ENCODE measurements at places on chromosomes 2 and 18.
A peak's percentile ranks its signal among the peaks of the same experiment; 100 is the strongest.

DNA sequence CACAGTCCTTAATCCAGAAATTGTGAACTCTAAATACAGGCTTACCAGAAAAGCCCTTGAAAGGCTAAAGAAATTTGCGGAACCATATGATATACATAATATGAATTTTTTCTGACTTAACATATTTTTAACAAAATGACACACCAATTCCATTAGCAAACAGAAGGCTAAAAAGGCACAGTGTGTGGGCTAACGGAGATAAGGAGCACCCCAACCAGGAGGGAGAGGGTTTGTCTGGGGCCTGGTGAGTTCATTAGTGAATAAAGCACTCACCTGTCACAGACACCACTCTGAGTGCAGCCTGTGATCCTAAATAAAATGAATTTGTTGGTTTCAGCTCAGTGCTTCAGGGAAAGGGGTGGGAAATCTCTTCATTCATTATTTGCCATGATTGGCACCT lies 2.7 kb upstream of the FECH start:
- DNase-seq, result no peak

GRCh38 chr2:46302005-46302695 lies 4.9 kb downstream of the EPAS1 start:
- DNase-seq, result no peak

- no peak for DNase-seq
These were observed 8.2 kb downstream of the SMARCAL1 start for GRCh38 chr2:216420367-216421101.

DNA sequence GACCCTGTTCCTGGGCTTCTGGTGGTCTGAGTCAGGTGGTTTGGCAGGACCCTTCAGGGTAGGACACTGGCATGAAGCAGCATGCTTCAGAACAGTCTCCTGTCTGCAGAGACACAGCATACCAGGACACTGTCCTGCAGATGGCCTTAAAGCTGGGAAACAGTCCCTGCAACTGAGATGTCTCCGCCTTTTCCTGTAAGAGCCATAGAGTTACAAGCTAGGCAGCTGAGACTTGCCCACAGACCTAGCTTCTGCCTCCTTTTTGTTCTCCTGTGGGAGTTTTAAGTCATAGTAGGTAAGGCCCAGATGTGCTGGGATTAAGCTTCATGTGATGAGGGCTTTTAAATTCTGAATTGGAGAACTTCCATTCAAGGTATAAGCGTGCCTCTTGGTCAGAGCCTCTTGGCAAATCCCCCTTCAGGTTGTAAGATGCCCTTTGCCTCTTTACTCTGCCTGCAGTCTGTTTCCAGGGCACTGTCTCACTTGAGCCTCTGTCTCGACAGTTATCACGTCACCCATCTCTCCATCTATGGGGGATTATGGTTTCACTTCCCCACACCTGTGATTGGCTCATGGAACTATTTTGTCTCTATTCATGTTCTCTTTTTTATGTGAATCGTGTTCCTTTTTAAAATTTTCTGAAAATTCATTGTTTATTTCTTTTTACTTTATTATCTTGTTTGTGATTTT lies 51.8 kb downstream of the COA5 start:
- DNase-seq, result no peak

DNA sequence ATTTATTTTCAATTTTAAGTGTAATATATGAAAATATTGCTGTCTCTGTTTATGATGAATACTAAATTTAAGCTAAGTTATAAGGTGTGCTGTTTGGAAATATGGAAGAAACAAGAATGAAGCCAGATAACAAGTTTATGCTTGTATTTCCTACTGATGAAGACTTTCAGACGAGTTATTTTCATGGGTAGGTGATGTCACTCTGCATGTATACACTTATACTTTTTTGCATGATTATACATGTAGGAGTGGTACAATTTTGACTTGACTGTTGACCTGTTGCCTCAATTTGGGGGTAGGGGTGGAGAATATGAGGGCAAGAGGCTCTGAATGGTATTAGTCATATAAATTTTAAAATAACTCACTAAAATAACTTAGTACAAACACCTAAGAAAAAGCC lies 133.7 kb downstream of the HAUS1 start:
- no peak for DNase-seq

GRCh38 chr2:128778843-128779242 lies 460.2 kb upstream of the HS6ST1 start:
- no peak for DNase-seq

GRCh38 chr2:63378589-63378988 lies 209.7 kb downstream of the WDPCP start:
- DNase-seq, result peak; percentile 9

GRCh38 chr2:3189076-3189591 lies 188.5 kb downstream of the EIPR1 start:
- DNase-seq, result no peak

GRCh38 chr2:171531291-171531690 lies 9.0 kb downstream of the CYBRD1 start:
- no peak for DNase-seq

- no peak for DNase-seq
These were observed 57.7 kb upstream of the ATG16L1 start for GRCh38 chr2:233193738-233194137.

DNA sequence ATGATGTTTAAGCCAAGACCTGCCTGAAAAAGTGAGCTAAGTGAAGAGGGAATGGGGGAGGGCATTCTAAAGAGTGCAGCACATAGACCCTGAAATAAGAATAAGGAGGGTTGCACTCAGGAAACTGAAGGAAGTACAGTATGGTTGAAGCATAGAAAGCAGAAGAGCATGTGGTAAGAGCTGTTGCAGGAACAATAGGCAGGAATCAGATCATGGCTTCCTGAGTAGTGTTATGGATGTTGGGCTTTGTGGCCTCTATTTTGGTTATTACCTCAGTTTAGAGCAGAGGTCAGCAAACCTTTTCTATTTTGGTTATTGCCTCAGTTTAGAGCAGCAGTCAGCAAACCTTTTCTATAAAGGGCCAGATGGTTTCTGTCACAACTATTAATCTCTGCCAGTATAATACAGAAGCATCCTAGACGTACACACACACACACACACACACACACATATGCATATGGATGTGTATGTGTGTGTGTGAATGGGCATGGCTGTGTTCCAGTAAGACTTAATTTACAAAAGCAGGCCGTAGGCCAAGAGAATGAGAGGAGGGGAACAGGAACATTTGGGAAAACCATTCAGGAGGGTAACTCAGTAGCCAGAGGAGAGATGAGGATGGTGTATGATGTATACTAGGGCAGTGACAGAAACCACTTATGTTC lies 91.1 kb upstream of the MYO3B start:
- no peak for DNase-seq

DNA sequence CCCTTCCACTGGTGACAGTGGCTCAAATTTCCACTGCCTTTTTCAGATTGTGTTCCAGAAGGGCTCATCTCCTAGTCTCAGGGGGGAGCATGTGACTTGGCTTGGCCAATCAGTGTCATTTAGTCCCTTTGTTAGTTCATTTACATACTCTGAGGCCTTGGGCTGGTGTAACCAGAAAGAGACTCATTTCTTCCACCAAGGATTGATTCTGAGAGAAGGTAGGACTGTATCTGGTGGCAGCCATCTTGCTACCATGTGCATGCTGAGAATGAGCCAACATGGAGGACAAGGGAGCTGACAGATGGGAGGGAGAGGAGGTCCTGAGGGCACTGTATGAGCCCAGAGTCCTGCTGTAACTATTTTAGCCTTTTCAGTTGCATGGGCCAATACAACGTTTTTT lies 191.7 kb downstream of the THSD7B start:
- DNase-seq, result no peak

DNA sequence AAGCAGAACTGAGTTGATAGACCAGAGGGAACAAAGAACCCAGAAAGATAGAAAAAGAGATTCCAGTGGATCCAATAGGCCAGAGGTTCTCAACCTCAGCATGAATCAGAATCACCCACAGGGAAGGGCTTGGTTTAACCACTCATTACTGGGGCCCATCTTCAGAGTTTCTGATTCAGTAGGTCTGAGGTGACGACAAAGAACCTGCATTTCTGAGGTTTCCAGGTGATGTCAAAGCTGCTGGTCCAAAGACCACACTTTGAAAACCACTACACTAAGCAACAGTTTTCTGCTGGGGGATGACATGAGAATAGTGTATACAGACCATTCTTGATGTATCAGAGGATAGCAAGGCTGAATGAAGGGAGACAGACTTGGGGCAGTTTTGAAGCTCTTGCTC lies 296.9 kb upstream of the STON1 start:
- DNase-seq, result peak; percentile 45

DNA sequence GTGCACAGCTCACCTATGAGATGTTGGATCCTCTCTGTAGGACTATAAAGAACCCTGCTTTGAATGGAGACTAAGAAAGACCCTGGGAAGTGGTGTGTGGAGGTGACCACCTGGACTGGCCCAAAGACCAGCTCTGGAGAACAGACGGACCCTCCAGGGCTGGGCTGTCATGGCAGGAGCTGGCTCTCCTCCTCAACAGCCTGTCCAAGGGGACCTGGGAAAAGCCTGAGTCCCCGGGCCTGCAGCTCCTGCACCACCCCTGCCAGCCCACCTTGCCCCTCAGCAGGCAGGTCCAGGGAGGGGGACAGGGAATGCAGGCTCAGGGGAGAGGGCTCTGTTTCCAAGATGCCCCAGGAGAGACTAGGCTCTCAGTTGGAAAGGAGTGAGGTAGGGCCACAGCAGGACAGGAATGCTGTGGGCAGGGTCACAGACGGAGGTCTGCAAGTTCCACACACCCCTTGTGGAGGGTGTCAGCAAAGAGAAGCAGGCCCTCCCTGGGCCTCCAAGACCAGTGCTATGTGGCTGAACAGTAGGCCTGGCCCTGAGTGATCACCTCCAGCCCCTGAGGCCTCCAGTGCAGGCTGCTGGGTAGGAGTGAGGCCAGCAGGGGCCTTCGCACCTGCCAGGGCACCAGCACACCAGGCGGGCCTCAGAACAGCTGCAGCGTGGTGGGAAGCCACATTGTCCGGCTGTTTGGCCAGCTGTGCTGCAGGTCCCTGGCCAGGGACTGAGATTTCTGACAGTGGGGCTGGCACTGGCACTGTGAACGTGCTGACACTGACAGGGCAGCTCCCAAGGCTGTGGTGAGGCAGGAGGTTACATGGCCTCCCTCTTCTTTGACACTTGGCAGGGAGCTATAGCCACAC lies 86.4 kb upstream of the OTOS start:
- DNase-seq, result no peak

DNA sequence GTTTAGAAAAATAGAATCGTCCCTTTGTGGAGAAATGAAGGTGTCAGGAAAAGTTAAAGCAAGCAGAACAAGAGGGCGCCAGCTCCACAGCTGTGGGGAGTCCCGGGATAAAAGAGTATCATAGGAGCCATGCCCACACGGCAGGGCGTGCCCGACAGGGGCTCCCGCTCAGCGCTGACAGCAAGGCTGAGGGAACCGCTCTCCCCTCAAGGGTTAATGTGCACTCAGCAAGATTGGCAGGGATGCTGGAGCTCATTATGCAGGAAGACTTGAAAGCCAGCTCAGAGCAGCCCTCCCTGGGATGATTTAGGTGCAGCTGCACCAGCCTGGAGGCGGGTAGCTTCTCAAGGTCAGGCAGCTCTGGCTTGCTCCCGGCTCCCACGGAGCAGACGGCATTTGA lies 500.2 kb downstream of the EIPR1 start:
- no peak for DNase-seq

- DNase-seq, result peak; percentile 89
These were observed 4.7 kb downstream of the ANKRD62 start for GRCh38 chr18:12098374-12098773.

GRCh38 chr2:12442476-12442847 lies 274.3 kb upstream of the TRIB2 start:
- DNase-seq, result peak; percentile 14

DNA sequence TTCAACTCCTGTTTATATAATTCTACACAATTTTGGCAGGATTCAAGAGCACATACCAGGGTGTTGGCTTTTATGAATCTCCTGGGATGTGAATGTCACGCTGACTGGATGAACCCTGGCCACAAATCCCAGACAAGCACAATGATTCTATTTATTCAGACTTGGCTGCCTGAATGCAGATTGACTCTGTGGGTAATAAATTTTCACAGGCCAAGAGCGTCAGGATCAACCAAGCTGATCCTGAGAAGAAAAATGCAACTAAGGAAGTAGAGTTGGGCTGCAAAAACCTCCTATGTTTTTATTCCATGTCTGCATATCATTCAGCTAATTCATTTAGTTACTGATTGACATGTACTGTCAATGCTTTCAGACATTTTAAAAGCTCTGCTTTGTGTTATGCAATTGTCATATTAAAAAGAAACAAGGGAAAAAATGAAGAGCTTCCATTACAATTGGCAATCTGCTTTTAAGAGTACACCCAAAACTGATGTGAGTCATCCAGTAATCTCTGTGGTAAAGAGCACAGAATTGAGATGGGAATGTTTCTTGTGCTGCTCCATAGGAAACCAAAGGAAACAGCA lies 173.0 kb upstream of the REV1 start:
- DNase-seq, result no peak

GRCh38 chr2:120539424-120539936 lies 193.5 kb downstream of the INHBB start:
- no peak for DNase-seq

- no peak for DNase-seq
These were observed 129.5 kb upstream of the ID2 start for GRCh38 chr2:8552293-8552801.

DNA sequence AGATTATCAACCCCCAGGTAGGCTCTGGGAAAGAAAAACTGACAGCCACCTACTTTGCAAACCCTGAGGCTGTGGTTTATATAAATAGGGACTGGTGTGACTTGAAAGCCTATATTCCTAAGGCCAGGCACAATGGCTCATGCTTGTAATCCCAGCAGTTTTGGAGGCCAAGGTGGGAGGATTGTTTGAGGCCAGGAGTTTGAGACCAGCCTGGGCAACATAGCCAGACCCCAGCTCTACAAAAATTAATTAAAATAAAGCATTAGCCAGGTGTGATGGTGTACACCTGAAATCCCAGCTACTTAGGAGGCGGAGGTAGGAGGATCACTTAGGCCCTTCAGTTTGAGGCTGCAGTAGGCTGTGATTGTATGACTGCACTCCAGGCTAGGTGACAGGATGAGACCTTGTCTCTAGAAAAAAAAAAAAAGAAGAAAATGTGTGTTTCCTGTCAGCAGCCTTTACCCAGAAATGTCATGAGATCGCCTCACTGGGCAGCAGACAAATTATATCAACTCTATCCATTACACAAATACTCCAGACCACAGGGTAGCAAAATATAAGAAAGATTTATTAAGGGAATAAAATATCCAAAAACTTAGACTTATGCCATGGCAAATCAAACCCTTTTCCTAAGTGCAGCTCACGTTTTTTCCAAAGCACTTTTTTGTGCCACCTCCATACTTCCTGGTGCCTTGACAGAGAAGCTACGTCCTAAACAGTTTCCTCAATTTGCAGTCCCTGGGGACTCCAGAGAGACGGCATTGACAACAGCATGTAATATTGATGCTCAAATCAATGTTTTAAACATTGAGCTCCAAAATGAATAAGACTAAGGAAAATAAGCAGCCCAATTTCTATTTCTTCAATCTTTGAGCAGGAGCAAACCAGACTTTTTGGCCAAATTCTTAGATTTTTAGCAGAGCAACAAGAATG lies 190.8 kb upstream of the NDUFV2 start:
- DNase-seq, result no peak

- no peak for DNase-seq
These were observed 9.4 kb downstream of the CASP8 start for GRCh38 chr2:201269764-201270163.

Data from activated CD4-positive, alpha-beta T cell treated with anti-CD3 and anti-CD28 coated beads, Interleukin-2, amount 50 U/mL, for 16 hours (primary cell).